ENCODE measurements at places on chromosomes 6 and 20.

- DNase-seq = no peak
Measured at GRCh38 chr6:149910721-149911151, 12.2 kb downstream of the RAET1G start.

DNA sequence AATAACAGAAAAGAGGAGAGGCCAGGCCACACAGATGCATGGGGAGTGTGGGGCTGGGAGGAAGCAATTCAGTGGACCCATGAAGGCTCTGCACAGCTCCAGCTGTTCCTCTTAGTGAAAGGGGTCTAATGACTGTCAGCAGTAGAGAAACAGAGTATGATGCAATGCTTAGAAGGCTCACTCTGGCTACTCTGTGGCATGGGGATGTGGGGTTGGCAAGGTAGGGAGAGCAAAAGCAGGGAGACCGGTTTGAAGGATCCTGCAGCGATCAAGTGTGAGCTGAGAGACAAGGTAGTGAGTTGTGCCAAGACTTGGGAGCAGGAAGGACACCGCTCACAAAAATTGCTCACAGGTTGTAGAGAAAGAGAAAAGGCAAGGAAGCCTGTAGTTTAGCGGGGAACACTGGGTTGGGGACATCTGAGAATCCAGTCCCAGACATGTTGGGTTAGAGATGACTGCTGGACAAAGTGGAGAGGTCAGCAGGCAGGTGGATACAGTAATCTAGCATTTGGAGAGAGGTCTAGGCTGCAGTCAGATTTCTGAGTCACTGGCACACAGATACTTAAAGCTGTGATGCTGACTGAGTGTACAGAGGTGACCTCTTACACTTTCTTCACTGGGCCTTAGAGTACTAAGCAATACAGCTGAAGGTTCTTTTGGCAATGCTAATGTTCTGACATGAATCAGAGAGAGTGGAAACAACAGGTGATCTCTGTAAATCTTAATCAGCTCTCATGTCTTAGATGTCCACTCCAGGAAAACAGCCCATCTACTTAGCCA lies 27.1 kb downstream of the NAPB start:
- no peak for DNase-seq

GRCh38 chr20:2602046-2602735 lies 50.2 kb upstream of the NOP56 start:
- no peak for DNase-seq

DNA sequence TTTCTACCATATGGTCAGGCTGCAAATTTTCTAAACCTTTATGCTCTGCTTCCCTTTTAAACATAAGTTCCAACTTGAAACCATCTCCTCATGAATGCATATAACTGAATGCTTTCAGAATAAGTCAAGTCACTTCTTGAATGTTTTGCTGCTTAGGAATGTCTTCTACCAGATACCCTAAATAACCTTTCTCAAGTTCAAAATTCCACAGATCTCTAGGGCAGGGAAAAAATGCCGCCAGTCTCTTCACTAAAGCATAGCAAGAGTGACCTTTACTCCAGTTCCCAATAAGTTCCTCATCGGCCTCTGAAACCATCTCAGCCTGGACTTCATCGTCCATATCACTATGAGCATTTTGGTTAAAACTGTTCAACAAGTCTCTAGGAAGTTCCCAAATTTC lies 1011.2 kb upstream of the CITED2 start:
- no peak for DNase-seq

DNA sequence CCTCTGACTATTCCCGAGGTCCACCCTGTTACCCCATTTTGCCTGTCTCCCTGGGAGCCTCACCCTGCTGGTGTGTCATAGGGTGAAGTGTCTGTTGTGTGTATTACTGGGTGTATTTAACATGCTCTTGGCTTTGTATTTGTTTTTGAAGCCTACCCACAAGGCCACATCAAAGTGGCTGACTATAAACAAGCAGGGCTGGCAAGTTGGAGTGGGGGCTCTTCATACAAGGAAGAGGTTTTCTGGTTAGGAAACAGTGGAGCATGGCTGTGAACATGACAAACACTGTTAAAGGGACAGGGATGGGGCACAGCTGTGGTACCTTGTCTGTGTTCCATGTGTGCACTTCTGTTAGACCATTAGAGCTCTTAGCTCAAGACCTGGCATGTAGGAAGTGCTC lies 26.3 kb downstream of the HECA start:
- DNase-seq = no peak

- no peak for DNase-seq
Measured at GRCh38 chr6:168213121-168213524, 106.5 kb downstream of the DACT2 start.

DNA sequence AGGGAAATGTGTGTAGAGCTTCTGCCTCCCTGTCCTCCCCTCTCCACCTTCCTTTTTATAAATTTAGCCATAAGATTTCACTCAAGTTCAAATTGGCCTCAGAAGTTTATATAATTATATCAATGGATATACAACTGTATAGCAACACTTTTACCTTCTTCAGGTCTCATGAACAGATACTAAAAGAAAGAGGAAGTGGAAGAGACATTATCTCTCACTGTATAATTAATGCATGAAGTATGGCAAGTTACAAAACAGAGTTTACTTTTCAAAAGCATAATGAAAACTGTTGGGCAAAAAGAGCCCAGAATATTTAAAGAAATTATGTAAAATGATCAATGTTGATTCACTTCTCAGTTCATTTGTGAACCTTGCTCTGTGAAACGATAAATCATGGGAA lies 99.7 kb downstream of the PDE7B start:
- no peak for DNase-seq

GRCh38 chr20:61575151-61575937 lies 323.3 kb downstream of the CDH4 start:
- DNase-seq = no peak

DNA sequence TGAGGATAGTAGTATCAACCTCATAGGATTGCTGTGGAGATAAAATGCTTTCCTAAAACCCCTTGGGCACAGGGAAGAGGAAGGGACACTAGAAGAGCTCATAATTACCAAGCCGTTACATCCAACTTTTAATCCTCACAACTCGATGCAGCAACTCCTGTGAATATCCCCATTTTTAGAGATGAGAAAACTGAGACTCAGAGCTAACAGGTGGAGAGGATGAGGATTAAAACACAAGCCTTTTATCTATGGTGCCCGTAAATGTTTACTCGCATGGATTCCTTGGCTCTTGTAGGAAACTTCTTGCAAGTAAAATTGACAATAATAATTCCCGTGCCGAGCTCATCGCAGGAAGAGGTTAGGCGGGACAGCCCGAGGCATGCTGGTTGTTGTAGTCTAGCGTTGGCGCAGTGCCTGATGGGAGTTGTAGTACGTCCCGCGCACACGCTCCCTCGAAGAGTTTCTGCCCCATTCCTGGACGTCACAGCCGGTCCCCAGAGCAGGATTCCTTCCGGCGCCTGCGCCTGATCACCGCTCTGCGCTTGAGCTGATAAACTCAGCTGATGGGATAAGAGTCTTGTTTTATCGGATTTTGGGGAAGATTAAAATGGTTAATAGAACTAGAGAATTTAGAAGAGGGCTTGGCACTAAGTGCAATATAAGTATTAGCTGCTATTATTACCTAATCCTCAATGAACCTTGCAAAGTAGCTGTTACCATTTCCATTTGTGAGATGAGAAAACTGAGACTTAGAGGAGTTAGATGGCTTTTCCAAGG lies 2.8 kb upstream of the UBE2V1 start:
- peak; percentile 56 for DNase-seq

- DNase-seq = no peak
Measured at GRCh38 chr6:13814938-13815575, 700 bp upstream of the MCUR1 start.

GRCh38 chr20:3123542-3123941 lies 36.1 kb downstream of the FASTKD5 start:
- DNase-seq = no peak
